ENCODE measurements at places on chromosomes 2 and 18.

DNA sequence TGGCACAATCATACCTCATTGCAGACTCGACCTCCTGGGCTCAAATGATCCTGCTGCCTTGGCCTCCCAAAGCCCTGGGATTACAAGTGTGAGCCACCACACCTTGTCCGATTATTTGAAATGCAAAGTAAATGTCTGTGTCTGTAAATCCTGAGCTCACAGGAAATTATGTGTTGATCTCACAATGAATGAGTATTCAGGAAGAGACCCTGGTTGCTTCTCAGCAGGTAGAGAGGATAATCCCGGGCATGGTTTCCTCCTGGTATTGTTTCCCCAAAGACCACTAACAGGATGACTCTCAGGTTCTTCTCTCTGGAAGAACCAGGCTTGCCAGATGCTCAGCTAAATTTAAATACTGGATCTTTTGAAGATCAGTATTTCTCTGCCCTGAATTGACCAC lies 147.6 kb downstream of the LDLRAD4 start:
- no peak for DNase-seq

GRCh38 chr2:86499326-86499725 lies 58.2 kb downstream of the KDM3A start:
- no peak for DNase-seq

DNA sequence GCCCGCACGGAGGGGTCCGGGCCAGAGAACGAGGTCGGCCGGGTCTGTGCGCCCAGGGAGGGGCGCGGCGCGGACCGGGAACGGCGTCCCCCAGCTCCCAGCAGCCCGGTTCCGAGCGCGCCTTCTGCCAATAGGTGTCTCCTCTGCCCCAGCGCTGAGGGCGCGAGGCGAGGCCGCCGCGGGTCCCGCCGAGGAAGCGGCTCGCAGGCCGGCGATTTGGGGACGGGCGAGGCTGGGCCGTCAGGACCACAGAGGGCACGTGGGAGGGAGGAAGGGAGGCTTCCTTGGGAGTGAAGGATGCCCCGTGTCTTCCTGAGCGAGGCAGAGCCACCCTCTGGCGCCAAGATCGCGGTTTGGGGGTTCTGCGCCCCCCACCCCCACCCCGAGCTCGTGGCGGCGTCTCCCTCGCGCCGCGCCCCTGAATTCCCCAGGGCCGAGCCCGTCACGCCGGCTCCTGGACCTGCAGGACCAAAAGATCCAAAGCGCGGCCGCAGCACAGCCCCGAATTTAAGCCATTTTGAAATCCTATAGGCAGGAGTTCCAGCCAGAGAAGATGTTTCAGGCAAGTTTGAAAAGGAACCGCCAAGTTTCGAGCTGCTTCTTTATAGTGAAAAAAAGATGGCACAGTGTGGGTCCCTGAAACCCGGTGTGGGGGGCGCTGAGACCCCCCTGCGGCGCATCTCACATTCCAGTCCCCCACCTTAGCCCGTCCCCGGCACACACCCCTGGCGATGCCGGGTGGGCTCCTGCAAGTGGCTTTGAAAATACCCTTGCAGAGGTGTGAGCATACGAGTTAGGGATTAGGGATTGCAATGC lies 909 bp downstream of the NFATC1 start:
- DNase-seq: no peak

DNA sequence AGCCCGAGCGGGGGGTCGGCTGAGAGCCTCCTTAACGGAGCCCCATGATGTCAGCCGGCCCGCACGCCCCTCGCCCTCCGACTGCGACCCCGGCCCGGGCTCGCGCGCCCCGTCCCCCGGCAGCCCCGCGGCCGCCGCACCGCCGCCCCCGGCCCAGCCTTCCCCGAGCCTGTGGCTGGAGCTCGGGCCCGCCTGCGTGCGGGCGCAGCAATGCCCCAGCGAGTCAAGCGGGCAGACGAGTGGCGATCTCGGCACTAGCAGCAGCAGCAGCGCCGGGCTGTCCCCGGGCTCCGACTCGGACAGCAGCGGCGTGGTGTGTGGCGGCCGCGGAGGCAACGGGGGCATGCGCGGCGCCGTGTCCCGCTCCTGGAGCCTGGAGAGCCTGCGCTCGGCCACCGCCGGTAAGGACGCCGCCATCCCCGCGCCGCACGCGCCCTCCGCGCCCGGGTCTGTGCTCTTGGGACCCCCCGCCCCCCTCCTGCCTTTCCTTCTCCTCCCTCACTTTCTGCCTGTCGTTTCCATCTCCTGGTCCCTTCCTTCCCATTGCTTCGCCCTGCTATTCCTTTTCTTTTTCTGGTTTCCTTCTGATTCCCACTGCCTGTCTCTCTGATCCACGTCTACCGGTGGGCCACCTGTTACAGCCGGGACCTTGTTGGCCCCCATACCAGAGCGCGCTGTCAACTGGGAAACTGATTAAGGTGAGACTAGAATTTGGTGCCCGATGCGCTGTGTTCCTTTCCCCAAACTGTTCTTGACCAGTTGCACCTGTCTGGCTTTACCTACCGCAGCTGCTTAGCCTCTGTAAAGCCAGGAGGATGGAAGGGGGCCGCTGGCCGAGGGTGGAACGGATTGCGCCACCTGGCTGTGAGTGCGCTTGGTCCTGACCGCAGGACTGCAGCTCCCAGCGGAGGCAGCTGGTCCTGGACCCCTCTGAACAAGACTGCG lies 127.4 kb downstream of the ARHGEF4 start:
- no peak for DNase-seq

- DNase-seq: no peak
Observed at GRCh38 chr18:35639296-35639695, 57.8 kb downstream of the GALNT1 start.

GRCh38 chr2:149483004-149483605 lies 104.5 kb downstream of the MMADHC start:
- no peak for DNase-seq

GRCh38 chr2:174585146-174585545 lies 12.5 kb downstream of the WIPF1 start:
- no peak for DNase-seq

DNA sequence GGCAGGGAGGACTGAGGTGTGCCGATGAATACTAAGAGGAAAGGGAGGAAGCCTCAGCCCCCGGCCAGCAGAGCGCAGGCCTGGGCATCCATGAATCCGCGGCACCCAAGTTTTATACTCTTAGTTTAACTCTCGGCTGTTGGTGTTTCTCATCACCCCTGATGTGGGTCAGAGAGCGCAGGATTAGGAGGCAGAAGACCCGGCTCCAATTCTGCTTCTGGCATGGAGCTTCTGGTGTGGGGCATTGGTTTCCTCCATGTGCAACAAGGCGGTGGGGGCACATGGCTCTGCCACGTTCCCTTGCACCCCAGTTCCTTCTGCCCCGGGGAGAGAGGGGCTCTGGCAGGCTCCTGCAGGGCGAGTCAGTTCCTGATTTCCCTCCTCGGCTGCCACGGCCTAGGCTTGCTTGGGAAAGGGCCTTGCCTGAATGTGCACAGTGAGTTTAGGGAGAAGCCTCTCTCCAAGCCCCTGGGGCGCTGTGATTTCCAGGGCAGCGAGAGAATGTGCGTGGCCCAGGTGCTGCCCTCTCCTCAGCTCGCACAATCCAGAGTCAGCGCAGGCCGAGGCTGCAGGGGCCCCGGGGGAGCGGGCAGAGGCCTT lies 36.2 kb upstream of the DNMT3A start:
- DNase-seq: no peak

DNA sequence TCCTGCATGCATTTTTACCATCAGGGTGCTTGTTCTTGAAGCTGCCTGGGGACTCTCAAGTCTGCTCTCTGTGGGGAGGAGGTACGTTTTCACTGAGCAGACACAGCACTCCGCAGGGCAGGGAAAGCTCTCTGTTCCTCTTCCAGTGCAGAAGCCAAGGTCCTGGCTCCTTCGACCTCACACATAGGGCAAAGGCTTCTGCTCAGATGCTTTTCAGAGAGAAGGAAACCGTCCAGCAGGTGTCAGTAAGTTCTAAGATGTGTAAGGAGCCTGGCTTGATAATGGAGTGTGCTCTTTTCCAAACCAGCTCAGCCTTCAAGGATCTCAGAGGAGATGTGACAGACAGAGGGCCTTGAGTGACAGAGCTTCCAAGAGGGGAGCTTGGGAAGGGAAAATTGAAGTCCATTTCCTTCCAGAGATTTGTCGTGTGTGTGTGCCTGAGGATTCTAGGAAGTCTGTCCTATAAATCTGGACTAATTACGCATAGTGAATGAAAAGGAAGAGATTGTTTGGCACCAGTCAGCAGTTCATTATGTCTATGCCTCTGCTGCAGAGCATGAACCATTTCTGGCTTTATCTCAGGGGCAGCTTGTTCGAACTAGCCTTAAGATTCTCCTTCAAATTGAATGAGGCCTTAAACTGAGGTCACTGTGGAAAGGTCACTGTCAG lies 67.3 kb upstream of the UPP2 start:
- no peak for DNase-seq

- DNase-seq: no peak
Observed at GRCh38 chr2:141015341-141016047, 1115.3 kb downstream of the LRP1B start.

- no peak for DNase-seq
Observed at GRCh38 chr2:56615760-56616159, 432.0 kb downstream of the CCDC85A start.

DNA sequence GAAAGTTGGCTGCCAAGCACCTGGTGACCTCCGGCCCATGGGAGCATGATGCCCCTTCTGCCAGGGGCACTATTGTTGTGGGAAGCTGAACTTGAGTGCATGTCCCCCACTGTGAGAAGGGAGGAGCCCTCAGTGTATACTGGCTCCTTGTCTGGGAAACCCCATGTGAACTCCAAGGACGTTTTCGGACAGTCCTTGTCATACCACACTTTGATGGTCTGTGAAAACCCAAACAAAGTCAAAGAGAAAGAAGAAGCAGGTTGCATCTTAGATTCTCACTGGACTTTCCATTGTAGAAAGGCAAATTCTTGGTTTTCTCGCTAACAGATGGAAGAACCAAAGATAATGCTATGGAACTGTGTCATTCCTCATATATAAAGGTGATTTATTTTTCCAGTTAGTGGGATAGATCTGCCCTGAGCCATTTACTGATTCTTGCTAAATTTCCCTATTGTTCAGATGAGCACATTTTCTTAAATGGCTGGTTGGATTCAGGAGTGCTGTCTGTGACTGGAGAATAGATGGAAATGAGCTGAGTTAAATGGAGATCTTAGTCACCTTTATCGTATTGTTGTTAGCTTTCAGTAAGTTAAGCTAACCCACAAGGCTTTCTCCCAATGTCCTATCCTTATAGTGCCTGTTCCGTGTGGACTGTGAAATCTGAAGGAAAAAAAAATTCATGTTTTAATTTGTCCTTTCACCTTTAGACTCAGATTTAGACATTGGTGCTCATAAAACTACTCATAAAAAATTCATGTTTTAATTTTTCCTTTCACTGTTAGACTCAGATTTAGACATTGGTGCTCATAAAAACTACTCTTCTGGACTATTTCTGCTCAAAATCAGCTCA lies 166.6 kb downstream of the ACTR3 start:
- no peak for DNase-seq

DNA sequence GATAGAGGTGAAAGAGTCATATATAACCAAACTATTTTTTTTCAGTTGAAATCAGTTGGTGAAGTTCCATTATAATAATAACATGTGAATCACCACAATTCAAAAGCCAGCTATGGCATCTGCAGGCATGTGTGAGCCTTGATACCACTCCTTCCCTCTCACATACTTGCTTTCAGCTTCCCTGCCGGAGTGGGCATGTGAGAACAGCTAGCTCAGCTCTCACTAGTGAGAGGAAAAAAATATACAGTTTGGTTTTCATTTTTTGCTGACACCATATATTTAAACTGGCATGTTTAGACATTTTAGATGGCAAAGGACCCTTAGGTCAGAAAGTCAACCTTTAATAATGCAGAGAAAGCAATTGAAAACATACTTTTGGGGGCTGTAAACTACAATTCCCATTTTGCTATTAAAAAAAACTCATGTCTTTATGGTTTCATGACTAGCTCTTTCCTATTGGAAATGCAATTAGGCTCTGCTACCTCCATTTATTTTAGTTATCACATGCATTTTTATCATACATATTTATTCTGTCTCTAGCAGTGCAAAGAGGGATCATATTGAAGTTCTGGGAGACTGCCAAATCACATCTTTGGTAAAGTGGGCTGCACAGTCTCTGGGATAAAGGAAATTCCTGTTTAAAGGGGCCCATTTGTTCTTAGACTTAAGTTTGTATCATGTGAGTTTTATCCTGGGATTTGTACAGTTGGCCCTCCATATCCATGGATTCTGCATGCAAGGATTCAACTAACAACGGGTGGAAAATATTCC lies 33.2 kb upstream of the SLC40A1 start:
- no peak for DNase-seq

GRCh38 chr2:54049365-54049764 lies 66.0 kb upstream of the ACYP2 start:
- no peak for DNase-seq

- DNase-seq: no peak
Observed at GRCh38 chr2:213429516-213429915, 145.3 kb downstream of the SPAG16 start.

- no peak for DNase-seq
Observed at GRCh38 chr18:47870605-47871004, 59.9 kb downstream of the SMAD2 start.

DNA sequence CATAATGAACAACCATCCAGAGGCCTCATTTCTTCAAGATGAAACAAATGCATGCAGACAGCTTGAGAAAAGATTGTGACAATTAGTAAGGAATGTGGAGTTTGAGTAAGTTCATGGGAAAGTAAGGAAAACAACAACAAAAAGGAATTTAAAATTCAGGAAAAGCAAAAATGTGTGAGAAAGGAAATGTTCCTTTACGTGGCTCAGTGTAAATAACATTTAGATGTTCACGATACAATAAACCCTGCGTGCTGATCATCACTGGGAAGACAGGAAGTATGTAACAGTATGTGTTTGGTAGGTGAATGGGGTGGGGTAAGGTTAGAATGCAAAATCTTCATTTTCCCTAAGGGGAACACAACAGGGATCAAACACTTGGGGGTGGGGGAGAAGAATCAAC lies 72.7 kb downstream of the TRIP12 start:
- no peak for DNase-seq

- DNase-seq: no peak
Observed at GRCh38 chr2:96336104-96336775, 674 bp downstream of the NCAPH start.

Data from T-cell (primary cell).